T-helper 2 cell (primary cell): ENCODE measurements at places on chromosomes 11 and 22.
A peak's percentile ranks its signal among the peaks of the same experiment; 100 is the strongest.

DNA sequence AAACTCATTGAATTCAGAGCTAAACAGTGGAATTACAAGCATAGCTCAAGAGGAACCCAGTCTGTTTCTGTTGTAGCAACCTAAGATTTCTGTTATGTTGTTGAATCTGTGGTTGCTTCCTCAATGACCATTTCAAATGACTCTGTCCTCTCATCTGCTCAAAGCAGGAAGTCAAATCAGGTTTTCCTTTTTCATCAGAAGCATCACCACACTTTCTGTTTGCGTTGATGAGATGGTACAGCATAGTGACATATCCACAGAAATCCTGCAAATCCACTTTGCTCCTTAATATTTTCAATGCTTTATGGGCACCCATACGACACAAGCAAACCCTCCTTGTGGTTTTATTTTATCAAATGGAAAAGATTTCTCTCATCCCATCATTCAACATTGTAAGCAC, 12.6 kb upstream of the UCP2 start:
- peak; percentile 70 for DNase-seq

DNA sequence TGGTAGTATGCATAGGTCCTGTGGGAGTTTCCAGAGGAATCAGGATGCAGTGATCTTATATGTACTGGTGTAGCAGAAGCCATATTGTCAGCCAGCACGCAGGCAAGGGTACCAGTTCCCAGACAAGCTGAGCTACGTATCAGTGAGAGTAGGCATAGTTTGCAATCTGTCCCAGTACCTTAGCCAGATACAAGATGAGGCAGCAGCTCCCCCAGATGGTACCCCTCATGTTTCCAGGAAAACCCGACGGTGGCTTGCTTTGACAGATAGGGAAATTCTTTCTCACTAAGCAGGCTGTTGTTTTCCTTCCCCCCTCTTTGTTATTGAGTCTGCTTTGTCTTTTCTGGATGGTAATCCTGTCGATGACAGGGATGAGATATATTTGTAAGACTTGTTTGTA, 109.7 kb upstream of the RRM1 start:
- DNase-seq: no peak

- no peak for DNase-seq
Measured at GRCh38 chr11:83039566-83039965, 32.1 kb downstream of the RAB30 start.

DNA sequence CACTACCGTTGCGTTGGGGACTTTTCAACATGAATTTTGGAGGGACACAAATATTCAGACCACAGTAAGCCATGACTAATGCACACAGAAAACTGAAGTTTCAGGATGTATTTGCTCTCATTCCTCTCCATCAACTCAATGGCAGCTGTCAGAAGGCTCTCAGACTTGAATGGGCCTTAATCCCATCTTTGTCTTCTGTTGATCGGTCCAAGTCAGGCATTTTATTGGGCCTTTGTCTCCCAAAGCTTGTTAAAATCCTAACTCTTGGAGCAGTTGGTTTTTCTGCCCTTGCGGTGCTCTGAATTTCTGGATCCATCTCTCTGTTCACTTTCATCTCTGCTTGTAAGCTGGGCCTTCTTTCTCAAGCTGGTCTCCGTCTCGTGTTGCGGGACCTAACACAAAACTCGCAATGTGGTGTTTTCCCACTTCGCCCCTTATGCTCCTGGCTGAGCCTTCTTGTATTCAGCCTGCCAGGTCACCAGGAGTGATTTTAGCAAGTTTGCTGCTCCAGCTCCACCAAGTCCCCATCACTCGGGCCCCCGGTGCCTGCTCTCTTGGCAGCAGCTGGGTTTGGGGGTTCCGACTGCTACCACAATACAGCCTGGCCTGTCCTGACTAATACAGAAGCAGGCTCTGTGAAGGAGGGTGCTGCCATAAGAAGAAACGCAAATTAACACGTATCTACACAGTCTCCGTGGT, 27.0 kb downstream of the TSPAN32 start:
- DNase-seq: no peak

GRCh38 chr11:117977029-117977428, 9.2 kb upstream of the IL10RA start:
- DNase-seq: no peak

DNA sequence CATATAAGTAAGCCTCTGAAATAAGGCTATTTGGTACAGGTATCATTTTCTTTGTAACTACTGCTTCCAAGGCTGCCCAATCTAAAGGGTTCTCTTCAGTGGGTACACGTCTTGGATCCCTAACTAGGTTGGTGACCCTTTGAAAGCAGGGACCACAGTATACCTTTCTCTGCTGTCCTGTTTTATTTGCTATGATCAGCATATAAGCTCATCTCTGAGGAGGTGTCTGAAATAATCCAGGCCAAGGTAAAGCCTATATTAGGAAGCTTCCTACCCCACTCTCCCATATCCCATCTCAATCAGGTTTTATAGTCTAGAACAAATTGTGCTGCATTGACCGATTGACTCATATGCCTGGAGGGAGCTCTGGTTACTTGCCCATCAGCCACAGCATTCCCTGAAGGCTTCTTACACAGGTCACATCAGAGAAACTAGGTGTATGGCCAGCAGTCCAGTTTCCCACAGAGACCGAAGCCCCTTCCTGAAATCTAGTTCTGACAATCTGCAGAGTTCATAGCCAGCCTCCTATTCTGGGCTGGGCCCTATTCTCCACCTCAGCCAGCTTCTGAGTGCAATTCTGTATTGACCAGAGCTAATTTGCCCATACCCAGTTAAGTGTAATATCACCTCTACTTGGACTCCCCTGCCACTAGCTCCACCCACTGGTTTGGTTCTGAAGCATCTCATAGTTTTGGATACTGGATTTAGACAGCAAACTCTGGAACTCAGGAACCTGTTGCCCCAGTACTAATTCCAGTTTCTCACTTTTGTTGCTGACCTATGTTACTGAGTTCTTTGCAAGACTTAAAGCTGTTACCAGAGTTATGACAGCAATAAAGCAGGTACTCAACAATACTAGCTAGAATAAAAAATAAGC, 62.1 kb upstream of the ARHGAP20 start:
- DNase-seq: no peak

DNA sequence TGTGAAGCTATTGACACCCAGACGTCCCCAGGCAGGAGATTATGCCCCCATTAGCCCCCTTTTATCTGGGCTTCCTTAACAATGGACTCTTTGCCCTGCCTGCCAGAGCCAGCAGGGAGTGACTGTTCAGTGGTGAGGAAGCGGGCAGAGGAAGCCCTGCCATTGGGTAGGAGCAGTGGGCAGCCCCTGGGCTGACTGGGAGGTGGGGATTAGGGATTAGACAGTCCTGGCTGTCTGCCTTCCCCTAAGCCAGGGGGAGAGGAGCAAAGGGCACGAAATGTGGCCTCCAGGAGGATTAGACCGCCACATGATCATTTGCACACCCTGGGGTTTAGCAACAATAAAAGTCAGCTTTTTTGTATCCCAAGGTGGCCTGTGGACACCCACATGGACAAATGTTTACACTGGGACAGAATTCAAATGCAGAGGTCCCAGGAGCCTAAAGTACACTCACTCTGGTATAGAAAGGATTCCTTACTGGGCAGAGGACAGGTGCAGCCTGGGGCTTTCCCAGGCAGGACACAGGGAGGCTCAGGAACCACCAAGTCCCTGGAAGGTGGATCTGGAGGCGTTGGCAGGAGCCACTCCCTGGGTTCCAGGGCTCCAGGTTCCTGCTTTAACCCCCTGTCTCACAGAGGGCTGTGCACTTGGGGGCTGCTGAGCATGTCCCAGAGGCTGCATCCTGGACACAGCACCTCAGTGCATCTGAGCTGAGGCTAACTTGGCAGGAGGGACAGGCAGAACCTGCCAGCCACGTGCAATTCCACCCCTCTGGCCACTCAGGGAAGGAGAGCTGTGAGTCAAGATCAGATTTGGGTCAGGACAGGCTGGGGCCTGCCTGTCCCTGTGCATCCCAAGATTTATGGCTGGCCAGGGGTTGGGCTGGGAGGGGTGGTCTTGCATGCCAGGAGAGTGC, 2.1 kb downstream of the PNPLA3 start:
- DNase-seq: no peak

GRCh38 chr11:7381937-7382336, 103.4 kb upstream of the OLFML1 start:
- DNase-seq: no peak

- DNase-seq: no peak
Measured at GRCh38 chr11:21142007-21142406, 472.6 kb downstream of the NELL1 start.

- no peak for DNase-seq
Measured at GRCh38 chr11:108768370-108768769, 103.5 kb downstream of the DDX10 start.

DNA sequence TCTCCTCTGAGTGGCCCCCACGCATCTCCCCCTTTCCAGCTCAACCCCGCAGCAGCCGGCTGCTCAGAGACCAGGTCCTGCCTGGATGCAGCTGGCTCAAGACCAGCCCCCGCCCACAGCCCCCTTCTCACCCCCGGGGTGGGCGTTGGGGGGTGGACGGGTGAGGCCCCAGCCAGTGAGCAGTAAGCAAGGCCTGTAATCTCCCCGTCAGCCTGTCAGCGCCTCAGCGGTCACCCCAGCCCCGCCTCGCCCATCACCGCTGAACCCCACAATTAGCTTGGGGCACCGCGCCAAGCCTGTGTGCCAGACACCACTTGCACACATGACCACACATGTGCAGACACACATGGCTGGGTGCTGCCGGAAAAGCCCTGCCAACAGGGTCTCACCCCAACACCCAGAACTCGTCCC, 5.9 kb downstream of the PLXNB2 start:
- DNase-seq: no peak

GRCh38 chr22:27626675-27627443, 174.7 kb downstream of the MN1 start:
- no peak for DNase-seq

GRCh38 chr11:113974741-113975470, at the start of gene HTR3A:
TSS of gene HTR3A (plus strand) at chr11:113975108. CDS start at chr11:113975326, 218 bp downstream.
- DNase-seq: no peak

- no peak for DNase-seq
Measured at GRCh38 chr11:19225123-19225522, 15.6 kb downstream of the E2F8 start.

DNA sequence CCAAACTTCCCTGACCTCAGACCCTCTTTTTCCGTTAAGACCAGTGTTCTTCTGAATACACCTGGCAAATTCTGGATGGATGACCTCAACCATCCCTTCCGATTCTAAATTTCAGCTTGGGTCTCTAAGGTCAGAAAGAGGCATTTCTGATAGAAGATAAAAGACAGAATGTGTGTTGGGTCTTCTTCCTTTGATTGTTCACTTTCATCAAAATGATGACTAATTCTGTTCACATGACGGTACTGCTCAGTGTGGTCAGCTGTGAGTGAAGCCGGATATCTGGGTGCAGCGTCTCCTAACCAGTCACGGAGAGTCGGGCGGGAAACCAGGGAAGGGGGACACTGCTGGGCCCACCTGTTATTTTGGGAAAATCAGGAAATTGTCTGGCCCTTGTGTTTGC, 151.6 kb upstream of the NAV2 start:
- DNase-seq: no peak

GRCh38 chr11:46557684-46558151, 36.1 kb downstream of the AMBRA1 start:
- DNase-seq: no peak

DNA sequence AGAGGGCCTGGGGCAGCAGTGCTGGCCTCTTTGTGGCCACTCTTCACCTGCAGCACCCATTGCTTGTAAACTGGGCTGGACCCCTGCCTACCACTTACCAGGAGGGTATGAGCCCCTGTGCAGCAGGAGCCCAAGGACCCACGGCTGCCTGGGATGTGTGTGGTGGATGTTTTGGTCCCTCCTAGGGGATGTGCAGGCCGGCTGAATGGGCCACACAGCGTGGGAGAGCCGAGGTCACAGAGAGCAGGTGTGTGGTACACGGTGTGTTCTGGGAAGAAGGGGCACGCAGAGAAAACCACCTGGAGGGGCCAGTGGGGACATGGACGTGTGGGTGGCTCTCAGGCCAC, 19.3 kb upstream of the GNB1L start:
- DNase-seq: no peak

DNA sequence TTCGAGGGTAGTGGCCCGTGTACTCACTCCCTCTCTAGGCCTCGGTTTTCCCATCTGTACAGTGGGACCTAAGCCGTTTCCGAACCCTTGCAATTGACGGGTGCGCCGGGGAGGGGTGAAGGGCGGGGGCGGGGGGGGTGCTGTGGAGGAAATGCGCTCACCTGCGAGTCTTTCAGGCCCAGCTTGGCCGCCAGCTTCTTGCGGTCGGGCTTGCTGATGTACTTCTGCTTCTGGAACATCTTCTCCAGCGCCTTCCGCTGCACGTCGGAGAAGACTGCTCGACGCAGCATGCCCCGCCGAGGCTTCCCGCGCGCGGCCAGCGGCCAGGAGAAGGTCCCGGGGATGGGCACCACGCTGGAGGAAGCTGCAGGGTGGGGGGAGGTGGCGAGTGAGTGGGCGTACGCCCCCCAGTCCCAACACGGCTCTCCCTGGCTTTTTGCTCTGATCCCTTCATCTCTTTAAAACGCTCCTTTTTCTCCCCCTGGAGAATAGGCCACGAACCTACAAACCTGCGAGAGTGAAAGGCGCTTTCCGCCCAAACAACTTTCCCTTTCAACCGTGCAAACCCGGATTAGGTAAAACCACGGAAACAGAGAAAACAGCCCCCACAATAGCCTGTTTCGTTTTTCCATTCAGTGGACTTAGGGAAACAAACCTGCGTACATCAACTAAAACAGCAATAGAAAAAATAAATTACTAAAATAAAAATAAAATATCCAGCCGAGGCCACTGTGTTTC, 3.2 kb downstream of the DBX1 start:
- DNase-seq: no peak

GRCh38 chr11:94653561-94653960, 86.4 kb downstream of the PIWIL4 start:
- DNase-seq: no peak

- DNase-seq: no peak
Measured at GRCh38 chr11:65883786-65884715, 4.2 kb downstream of the FIBP start.

DNA sequence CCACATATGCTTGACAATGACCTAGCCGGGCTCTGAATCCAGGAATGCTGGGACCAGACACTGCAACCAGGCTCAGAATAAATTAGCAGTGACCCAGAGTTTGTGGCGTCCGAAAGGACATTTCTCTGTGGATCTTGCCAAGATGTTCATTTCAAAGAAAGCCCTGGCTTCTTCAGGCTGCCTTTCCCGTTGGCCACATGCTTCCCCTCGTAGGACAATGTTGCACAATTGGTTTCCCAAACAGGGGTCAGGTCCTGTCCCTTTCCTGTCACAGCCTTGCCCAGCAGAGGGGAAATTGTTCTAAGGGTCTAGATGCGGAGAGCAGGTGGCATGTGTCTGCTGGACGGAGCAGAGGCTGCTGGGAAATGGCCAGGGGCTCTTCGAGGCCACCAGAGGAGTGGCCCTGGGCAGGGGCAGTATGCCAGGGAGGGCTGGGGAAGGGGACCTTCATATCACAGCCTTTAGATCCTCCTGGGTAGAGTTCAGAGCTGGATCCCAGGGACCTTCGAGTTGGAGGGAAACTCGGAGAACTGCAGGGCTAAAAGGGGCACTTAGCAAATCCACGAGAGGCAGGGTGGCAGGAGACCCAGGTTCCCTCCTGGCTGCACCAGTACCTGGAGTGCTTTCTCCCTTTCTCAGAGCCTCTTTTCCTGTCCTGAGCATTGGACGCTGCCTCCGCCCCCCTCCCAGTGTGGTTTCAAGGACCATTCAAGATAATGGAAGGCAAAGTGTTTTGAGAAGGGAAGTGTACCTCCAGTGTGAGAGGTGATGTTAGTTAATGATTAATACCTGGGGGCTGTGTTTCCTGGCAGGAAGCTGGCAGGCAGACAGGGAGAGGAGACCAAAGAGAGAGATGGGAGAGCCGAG, 42.3 kb downstream of the C11orf96 start:
- DNase-seq: no peak

GRCh38 chr11:86116386-86116726, 47.5 kb upstream of the PICALM start:
- DNase-seq: no peak

- DNase-seq: peak; percentile 34
Measured at GRCh38 chr11:66218036-66218435, 50.4 kb upstream of the RAB1B start.
